ENCODE measurements at places on chromosomes 2 and 18.

- peak; percentile 29 for DNase-seq
Measured at GRCh38 chr2:20062615-20063545, 11.5 kb upstream of the LAPTM4A start.

- no peak for DNase-seq
Measured at GRCh38 chr2:136766073-136766404, 694 bp downstream of the THSD7B start.

- DNase-seq: peak; percentile 64
Measured at GRCh38 chr2:169637620-169638019, 53.5 kb downstream of the PPIG start.

DNA sequence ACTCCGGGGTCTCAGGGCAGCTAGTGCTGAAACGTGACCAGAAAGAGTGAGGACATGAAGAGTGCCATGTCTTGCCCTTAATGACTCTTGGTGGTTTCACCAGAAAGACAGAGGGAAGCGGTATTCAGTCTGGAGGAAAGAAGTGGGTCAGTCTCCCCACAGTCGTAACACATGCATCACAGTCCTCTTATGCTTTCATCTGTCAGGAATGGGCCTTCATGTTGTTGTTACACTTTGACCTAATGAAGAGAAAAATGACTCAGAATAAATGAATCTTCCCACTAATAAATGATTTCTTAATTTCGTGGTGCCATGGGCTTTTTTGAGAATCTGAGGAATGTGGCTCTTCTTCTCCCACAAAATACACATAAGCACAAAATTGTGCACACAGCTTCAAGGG is 103.2 kb downstream of the SLC8A1 start:
- DNase-seq: peak; percentile 31

- no peak for DNase-seq
Measured at GRCh38 chr2:143458258-143459190, 329.3 kb downstream of the ARHGAP15 start.

- DNase-seq: peak; percentile 77
Measured at GRCh38 chr18:58045242-58046092, 1.4 kb downstream of the NEDD4L start.

GRCh38 chr2:170017860-170018532 is 160.0 kb upstream of the MYO3B start:
- DNase-seq: no peak

DNA sequence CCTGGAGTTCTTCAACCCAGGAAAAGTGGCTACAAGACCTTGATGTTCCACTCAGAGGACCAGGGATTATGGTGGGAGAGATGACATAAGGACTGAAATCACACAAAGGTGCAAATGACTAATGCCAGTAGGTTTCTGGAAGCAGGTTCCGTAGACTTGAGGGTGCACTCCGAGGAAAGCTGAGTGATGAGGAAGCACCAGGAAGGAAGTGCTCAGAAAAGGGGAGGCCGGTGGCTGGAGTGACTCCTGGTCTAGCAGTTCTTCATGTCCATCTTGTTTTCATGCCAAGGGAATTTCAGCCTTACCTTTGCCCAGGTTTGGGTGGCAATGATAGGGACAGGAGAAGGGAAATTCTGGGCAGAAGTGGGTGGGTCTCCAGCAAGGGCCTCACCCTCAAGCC is 74.5 kb downstream of the TMEM17 start:
- no peak for DNase-seq

GRCh38 chr2:11576398-11576797 is 42.6 kb downstream of the GREB1 start:
- no peak for DNase-seq

- peak; percentile 87 for DNase-seq
Measured at GRCh38 chr2:234003972-234004617, 46.4 kb upstream of the SPP2 start.

DNA sequence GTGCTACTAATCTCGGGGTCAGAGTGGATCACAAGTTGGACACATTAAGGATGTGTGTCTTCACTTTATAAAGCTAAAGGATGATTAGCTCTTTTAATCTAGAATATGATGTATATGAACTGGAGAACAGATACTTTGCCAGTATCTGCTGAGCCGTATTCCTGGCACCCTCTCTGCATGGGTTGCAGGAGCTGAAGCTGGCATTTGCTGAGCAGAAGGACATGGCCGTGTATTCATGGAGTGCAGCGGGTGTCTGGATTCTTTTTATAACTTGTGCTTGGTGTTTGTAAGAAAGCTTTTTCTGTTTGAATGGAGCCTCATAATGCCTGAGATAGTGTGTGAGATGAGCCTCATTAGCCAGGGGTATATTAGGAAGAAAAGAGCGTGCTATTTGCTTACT is 103.9 kb upstream of the MCFD2 start:
- DNase-seq: no peak

DNA sequence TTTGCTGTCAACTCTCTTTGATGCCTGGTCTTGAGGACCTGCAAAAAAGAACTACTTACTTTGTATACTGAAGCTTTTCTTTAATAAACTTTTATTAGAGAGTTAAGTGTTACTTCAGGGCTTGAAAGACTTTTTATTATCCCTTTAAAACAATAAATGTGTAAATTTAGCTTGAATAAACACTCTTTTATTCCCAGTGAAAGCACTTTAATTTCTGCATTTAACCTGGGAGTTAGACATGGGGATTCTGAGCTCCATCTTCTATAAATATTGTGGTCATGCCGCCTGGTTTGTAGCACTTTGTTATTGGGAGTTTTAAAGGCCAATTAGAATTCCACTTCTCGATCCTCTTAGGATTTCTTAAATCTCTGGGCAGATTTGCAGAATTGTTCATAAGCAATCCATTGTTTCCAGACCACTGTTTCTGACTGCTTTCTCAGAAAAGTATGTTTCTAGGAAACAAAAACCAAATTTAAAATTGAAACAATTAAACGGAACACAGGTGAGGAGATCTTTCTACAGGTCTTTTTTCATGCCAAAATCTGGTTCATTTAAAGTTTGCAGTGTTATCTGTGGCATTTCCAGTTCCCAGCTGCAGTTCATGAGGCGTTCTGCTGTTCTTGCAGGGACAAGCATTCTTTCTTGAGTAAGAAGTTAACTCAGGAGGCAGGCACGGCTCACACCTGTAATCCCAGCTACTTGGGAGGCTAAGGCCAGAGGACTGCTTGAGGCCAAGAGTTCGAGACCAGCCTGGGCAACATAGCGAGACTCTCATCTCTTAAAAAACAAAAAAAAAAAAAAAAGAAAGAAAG is 18.1 kb upstream of the E2F6 start:
- no peak for DNase-seq

- DNase-seq: no peak
Measured at GRCh38 chr2:7620255-7620654, 703.0 kb downstream of the RNF144A start.

DNA sequence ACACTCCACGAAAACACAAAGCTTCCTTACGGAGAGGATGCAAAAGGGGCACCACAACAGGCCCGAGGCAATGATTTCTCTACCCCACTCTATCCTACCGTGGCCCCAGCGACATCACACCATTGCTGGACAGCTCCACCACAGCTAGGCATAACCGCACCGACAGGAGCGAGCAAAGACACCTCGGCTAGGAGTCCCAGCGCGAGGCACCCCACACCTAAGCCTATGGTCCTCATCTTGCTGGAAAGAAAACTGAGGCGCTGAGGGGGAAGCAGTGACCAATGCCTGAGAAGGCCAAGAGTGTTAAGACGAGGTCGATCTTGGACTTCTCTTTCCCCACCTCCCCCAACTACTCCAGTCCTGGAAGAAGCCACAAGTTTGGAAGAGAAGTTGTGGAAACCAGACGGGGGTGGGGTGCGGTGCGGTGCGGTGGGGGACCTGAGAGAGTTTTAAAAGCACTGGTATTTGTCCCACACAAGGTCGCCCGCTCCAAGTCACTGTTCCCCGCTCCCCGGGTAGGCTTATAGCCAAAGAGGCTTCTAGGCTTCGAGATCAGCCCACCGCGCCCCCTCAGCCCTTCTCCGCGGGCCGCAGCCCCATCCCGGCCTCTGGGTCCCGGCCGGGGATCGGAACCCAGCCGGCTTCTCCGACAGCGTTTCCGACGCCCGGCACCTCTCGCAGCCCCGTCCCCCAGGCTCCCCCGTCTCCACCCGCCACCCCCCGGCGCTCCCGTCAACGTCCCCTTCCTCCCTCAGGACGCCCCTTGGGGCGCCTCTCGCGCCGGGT is 766 bp downstream of the PDE6D start:
- DNase-seq: peak; percentile 29

DNA sequence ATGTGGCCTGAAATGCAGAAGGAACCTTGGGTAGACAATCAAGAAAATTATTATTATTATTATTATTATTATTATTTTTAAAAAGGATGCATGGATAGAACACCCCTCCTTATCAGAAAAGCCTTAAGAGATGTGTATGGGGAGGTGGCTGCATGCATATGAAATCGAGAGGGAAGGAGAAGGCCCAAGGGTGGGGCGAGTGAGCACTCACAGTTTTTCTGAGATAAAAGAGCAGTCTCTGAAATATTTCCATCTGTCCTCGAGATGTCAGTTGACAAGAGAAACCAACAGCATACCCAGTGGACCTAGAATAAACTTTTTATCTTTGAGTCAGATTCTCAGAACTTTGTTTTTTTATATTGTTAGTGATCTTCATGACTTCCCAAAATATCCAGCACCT is 282.9 kb downstream of the GPD2 start:
- DNase-seq: no peak

All from bronchial epithelial cell (primary cell).